ENCODE measurements at places on chromosomes 16 and 17.

DNA sequence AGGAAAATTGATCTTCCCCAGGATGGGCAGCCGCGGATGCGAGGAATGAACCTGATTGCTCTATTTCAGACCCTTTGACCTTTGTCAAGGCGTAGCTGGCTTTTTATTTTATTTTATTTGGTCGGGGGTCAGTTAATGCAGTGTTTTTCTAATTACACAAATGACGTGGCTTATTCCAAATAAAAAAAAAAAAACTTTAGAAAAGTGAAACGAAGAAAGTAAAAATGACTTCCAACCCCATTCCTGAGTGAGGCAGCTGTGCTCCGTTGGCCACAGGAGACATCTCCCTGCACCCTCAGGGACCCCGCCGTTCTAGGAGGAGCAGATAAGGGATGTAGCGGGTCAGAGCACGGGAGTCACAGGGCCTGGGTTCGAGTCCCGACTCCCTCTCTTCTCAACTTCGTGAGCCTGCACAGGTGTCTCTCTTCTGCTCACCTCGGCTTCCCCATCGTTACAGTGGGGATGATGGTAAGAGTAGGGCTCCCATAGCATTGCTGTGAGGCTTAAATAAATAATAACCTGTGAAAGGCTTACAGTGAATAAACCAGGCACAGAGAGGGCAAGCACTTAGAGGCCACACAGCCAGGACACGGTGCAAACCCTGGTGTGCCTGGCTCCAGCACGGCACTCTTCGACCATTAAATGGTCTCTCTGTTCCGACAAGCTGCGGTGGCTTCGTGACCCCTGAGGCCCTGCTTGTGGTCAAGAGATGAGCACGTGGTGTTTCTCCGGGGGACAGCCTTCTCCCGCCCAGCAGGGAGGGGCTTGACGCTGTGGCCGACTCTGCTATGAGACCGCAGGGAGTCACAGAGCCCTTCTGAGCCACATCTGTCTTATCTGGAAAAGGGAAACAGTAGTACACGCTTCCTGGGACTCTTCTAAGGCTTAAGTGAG, 10.2 kb downstream of the FOXF1 start:
- no peak for DNase-seq

DNA sequence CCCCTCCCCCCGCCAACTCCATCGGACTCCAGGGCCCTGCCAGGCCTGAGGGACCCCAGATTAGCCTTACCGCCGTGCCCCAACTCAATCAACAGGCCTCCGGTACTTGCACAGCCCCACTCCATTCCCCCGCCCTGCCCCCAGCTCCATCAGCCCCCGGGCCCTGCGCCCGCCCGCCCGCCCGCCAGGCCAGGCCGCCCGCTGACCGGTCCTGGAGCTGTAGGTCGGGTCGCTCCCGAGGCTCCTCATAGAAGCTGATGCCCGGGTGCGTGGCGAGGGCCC, 308 bp downstream of the GTF3C1 start:
- no peak for DNase-seq

- DNase-seq, result no peak
Measured at GRCh38 chr17:48970224-48970623, 1.8 kb upstream of the GIP start.

DNA sequence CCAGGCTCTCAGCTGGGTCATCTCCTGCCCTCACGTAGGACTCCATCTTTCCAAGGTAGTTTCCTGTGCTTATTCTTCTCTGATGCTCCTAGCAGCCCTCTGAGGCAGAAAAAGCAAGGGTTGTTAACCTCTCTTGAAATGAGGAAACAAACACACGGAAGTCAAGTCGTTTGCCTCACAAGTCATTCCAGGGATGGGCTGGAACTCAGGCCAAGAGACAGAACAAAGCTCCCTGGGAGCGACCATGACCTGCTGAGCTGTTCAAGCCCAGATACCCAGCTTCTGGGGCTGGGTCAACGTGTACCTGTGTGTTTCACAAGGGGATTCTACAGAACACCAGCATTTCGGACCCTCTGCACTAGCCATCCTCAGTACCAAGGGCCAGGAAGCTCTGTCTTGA, 28.1 kb downstream of the SRL start:
- no peak for DNase-seq

DNA sequence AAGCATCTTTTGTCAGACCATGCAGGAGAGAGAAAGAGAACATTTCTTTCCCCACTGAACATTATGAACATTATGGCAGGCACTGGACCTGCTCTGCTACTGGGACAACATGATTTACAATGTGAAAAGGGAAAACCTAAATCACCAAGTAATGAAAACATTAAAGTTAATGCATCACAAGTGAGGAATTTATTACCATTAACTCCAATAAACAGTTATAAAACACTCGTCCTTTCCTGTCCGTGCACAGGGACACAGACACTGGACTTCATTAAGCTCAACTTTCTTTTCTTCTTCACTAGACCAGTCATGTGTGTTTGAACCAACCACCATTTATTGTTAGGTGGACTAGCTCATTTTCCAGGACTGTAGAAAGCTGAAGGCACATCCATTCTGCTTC, 95.4 kb downstream of the SNX11 start:
- no peak for DNase-seq

DNA sequence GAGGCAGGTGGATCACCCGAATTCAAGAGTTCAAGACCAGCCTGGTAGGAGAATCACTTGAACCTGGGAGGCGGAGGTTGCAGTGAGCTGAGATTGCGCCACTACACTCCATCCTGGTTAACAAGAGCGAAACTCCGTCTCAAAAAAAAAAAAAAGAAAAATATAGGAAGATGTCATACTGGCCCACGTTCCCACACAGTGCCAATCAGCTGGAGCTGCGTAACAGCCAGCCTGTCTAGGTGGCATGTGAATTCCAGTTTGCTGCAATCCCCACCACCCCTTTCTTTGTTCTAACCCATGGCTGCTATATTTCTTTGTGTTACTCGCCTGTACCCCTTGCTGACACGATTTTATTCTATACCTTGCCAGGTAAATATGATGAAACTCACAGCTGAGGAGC, 7.5 kb downstream of the NFATC2IP start:
- DNase-seq, result no peak

Data from stimulated activated naive CD8-positive, alpha-beta T cell treated with anti-CD3 and anti-CD28 coated beads, Interleukin-15, Interleukin-2, amounts not matched to agents 100 U/mL and 50 U/mL, for 24 hours (primary cell).